Activated gamma-delta T cell (primary cell): ENCODE measurements at places on chromosomes 16 and 17.

DNA sequence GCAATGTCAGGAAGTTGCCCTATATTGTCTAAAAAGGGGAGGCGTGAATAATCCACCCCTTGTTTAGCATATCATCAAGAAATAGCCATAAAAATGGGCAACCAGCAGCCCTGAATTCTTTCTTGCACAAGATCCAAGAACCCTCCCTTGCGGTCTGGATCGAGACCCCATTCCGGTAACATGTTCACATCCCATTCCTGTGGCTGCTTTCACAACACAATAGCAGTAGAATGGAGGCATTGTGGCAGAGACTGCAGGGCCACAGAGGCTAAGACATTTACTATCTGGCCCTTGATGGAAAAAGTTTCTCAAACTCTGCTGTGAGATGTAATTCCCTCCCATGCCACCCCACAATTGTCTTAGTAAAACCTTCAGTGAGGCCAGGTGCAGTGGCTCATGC is 73.2 kb downstream of the RMI2 start:
- no peak for DNase-seq

- no peak for DNase-seq
Observed at GRCh38 chr16:86771506-86772460, 193.4 kb downstream of the FOXL1 start.

- no peak for DNase-seq
Observed at GRCh38 chr16:1011316-1012082, 29.9 kb downstream of the SOX8 start.

GRCh38 chr17:49878931-49879904 is 31.3 kb upstream of the TAC4 start:
- no peak for DNase-seq

DNA sequence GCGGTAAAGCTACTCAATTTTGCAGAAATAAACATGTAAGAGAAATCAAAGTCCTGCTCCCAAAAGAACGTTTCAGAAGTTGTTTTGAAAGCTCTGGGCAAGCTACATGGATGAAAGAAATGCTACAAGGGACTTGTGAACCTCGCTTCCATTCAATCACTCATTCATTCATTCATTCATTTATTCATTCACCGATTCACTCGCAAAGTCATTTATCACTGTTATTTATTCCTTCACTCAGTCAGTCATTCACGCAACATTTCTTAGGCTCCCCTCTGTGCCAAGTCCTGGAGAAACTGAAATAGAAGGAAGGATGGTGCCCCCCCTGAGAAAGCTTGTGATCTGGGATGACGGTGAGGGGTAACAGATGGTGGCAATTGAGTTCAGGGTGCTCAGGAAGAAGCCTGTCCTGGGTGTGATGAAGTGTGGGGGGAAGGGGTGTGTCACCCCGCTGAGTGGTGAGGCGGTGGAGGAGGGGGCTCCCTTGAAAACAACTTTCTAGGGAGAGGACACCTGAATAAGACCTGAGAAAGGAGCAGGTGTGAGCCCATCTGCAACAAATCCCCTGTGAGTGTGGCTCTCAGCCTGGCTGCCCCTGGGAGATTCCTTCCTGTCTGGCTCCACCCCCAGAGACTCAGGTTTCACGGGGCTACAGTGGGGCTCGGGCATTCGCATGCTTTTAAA is 36.3 kb upstream of the PRSS54 start:
- no peak for DNase-seq

DNA sequence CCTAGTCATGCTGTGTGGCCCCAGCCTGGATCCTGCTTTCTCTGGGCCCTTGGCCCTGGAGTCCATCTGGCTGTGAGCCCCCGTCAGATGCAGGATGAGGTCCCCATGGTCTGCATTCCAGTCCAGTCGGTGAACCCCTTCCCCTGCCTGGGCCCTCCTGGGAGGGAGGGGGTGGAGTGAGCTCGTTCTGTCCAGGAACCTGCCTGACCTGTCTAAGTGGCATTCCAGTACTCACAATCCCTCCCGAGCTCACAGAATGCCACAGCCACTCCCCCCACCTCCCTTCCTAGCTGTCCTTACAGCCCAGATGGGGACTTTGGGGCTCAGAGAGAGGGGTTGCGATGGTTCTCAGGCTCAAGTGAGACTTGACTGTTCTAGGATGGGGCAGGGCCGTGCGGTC is 15.5 kb downstream of the SPNS2 start:
- DNase-seq: no peak

DNA sequence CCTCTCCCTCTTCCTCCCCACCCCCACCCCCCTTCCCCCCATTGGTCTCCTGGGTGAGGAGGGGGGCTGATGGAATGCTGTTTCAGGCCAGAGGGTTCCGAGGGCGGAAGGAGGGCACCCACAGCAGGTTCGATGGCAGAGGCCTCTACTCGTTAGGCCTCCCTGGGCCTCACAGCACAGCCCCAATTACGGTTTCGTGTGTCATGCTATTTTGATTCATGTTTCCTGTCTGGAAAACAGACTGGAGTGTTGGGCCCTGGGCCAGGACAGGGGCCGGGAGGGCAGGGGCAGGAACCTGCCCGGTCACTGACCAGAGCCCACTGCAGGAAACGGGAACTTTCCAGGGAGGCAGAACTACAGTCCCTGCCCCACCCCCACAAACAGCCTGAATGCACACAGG is 138.2 kb downstream of the C16orf95 start:
- no peak for DNase-seq

- no peak for DNase-seq
Observed at GRCh38 chr17:72587773-72588511, 467.1 kb downstream of the SOX9 start.
